Natural killer cell treated with Interleukin-12 subunit alpha and Interleukin-12 subunit beta and Interleukin-15 and Interleukin-18, amount 100 ng/mL, for 72 hours (primary cell): ENCODE measurements at places on chromosomes 1 and 21.

DNA sequence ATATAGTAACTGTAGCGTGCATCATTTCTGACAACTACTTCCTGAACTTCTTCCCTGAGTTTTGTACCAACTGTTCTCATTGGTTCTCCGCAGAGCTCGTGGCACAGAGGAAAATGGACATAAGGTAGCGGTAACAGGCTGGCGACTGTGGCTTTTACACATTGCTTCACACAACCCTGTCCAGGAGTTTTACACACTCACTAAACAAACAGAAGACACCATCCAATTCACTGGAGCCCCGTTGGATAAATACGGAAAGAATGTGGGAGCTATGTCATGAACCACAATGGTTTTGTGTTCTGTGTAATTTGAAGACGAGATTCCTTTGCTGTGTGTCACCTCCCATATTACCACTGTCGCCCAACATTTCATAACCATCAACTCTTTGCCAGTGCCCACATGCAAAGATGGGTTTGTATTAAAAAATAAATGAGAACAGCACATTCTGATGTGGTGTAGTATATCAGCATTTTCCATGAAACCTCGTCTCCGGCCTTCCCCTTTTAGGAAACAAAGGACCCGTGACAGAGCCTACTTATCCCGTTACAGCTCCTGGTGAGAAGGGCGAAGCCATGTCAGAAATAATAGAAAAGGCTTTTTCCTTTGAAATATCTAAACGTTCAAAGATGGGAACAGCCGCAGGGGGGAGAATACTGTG is 47.4 kb upstream of the ENAH start:
- no peak for DNase-seq

GRCh38 chr1:38686167-38686926 is 173.2 kb downstream of the RRAGC start:
- DNase-seq: no peak

- no peak for DNase-seq
Measured at GRCh38 chr21:35827004-35827403, 233.3 kb downstream of the SETD4 start.

DNA sequence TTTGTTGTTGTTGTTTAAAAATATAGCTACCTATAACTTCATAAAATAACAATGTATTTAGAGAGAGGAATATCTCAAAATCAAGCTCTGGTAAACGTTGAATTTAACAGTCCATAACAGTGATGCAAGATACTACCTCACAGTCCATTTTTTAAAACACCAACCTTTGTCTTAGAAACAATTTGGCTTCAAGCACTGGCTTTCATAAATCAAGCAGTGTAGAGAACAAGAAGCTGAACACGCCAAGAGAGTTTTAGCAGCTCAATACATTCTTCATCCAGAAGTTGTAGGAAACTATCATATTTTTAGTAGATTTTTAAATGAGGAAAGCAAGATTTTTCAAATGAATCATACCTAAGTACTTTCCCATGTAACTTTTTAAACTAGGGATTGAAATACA is 334.3 kb upstream of the ADAMTS5 start:
- no peak for DNase-seq

- no peak for DNase-seq
Measured at GRCh38 chr21:44569861-44570517, 3.5 kb upstream of the KRTAP10-4 start.

DNA sequence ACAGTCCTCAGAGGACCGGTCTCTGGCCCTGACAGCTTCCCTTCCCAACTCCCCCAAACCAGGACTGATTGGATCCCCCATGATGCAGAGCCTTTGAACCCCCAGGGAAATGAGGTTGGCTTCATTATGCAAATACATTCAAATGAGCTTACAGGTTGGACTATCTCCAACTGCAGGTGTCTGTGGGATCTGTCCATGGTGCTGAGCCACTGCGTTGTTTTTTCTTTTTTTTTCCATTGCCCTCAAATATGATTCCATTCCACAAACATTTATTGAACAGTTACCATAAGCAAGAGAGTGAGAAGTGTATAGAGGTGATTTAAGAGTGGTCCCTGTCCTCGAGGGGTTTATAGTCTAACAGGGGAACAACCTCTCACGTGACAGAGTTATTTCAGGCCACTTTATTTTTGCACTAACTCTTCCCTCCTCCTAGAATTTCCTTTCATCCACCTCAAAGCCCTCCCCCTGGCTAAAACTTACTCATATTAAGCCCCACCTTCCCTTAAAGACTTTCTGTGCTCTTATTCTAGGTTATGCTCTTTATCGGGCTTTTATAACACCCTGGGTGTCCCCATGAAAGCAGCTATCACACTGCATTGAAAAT is 21.9 kb downstream of the DLGAP3 start:
- no peak for DNase-seq

- no peak for DNase-seq
Measured at GRCh38 chr1:224720216-224720615, 104.1 kb downstream of the CNIH3 start.

DNA sequence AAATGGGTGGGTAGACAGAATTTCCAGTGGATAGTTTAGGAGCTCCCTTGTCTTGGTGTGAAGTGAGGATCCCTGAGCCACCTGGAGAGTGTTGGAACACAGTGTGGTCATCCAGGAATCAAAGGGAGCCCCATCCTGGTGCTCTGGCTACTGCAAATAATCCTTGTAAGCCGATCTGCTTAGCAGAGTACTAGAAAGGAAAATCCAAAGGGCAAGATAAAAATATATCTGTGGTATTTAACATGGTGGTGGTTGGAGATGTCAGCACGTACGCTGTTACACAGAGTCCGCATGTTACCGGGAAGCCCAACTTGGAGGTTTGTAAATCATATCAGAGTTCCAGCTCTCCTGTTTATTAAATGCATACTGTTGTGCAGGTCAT is 39.0 kb downstream of the VANGL1 start:
- no peak for DNase-seq

DNA sequence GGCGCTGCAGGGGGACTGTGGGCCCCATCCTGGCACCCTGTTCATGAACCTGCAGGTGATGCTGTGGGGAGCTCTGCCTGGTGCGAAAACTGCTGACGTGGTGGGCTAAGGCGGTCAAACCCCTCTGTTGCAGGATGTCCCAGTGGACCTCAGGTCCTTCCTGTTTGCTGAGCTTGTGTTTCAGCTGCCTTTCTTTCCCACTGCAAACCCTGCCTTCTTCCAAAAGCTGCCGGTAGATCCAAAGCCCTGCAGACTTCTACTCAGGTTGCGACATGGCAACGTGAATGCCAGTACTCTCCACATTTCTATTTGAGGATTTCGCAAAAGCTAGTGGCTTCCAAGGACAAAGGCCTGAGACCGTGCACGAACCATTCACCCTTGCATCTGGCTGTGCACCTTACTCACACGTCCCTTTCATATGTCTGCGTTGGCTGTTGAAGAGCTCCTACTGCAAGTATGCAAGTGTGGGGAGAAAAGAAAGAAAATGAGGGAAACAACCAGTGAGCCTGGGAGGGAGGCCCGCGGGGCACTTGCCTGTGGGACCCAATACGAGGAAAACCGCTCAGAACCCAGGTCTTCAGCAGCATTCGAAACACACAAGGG is 6.2 kb upstream of the RRP1 start:
- no peak for DNase-seq

DNA sequence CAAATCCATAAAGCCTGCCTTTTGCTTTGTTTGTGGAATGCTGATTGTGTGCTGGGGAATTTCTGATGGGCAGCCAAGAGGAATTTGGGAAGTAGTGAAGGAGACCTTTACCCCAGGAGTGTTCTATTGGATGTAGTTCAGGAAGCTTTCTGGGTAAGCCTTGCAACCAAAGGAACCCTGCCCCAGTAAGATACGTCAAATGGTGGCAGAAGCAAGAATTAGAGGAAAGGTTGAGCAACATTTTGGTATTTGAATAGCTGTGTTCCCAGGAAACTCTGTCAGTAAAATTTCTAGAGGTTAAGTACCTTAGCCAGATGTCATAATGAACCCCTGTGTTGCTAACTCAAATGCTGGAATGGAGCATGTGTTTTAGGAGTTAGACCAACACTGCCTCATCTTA is 6.4 kb downstream of the MGST3 start:
- DNase-seq: no peak

- DNase-seq: no peak
Measured at GRCh38 chr1:116806245-116806644, 52.0 kb downstream of the CD2 start.

DNA sequence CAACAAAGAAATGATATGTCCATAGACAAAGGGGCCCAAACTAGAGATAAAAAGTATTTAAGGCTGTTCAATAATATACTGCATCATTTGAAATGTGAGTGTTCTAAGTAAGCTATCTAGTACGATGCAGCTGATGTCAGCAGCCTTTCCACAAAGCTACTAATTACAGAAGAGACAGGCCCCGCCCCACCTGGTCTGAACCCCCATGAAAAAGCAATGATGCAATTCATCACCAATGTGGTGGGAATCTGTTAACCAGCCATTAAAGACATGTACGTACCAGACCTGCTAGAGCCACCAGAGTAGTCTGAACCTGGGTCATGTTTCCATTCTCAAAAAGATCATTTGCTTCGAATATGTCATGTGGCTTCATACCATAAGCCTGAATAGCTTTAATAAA is 25.1 kb downstream of the CNN3 start:
- no peak for DNase-seq

- no peak for DNase-seq
Measured at GRCh38 chr1:170732252-170732588, 68.3 kb downstream of the PRRX1 start.

DNA sequence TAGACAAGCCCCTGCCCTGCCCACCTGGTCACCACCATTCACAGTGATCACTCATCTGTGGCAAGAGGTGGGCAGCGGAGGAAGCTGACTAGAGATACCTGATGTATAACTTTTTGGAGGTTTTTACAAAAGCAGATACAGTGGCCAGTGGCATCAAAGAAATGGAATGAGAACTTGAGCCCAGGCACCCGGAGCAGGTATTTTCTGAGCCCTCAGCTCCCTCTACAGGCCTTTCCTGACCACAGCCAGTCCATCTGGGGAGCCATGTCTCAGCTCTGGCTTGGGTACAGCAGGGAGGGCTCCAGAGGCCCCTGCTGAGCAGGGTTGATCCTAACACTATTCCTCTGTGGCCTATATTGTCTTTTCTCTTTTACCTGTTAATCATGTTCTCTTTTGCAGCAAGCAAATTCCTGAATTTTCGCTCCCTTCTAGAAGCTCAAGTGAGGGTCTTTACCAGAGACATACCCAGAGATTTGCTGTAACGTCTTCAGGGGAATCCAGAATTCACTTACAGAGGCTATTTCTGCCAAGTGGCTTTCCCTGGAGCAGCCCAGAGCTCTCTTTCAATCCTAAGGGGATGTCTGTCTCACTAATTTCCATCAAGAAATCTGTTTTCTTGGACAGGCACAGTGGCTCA is 27.3 kb downstream of the GPR157 start:
- DNase-seq: no peak

DNA sequence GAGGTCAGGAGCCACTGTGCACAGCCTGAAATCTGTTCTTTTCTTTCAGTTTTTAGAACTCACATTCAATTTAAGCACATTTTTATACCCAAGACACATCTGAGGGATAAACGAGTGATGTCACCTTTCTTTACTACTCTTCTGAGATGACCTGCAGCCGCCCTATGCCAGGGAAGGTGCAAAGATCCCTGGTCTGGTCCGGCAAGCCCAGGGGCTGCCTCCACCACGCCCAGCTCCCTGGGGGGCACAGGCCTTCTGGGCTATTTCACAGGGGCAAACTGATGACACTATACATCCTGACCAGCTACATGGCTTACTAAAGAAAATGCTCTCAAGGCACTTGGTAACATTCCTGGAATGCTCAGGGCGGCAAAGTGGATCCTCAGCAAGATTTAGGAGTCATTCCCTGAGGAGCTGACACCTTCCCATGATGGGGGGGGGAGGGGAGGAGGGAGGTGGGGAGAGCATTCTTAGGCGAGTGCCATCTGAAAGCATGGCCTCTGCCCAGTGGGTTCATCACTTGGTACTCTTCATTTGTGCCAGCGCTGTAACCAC is 11.3 kb downstream of the MRAP start:
- DNase-seq: no peak

DNA sequence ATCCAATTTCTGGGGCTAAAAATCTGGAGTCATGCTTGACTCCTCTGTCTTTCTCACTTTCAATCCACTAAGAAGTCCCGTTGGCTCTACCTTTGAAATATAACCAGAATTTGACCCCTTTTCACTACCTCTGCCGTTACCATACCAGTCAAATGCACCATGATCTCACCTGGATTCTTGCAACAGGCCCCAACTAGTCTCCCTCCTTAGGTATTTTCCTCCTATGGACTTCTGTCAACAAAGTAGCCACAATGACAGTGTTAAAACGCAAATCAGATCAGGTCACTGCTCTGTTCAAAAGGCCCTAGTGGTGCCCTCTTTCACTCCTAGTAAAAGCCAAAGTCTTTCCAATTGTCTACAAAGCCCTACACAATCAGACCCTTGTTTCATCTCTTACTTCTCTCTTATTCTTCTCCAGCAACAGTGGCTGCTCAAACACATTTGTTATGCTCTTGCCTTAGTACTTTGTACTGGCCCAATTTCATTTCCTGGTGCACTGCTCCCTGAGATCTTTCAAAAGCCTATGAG is 35.7 kb upstream of the AGL start:
- DNase-seq: no peak

DNA sequence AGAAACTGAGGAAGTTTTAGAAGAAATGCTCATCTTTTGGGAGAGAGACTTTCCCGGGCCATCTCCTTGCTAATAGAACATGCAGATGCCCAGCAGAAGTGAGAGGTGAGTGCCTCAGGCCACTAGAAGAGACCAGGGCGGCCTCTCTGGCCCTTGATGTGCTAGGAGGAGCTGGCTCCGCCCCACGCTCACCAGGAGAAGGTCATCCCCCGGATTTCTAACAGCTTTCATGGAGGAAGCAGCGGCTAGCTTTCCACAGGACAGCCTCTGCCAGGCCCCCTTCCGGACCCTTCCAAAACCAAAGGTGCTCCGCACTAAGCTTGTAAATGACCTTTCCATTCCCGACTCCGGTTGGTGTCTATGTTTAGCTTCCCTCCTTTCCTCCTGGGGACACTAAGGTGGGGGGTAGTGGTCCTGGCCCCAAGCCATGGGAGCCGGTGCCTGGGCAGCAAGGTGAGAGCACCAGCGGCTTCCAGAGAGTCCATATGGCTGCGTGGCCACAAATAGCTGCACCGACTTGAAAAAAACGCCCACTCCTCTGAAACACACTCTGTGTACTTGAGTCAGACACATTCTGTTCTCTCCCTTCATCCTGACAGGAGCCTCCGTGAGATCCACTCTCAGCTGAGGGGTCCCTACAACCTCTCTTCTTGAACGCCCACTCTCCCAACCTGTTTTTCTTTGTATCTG is 249.9 kb downstream of the TNR start:
- DNase-seq: no peak

GRCh38 chr1:167137793-167138510 is 44.1 kb downstream of the STYXL2 start:
- DNase-seq: no peak
